Effector CD8-positive, alpha-beta T cell (primary cell): ENCODE measurements at places on chromosomes 1 and 21.

GRCh38 chr1:55484173-55484572 lies 269.0 kb upstream of the USP24 start:
- no peak for DNase-seq

DNA sequence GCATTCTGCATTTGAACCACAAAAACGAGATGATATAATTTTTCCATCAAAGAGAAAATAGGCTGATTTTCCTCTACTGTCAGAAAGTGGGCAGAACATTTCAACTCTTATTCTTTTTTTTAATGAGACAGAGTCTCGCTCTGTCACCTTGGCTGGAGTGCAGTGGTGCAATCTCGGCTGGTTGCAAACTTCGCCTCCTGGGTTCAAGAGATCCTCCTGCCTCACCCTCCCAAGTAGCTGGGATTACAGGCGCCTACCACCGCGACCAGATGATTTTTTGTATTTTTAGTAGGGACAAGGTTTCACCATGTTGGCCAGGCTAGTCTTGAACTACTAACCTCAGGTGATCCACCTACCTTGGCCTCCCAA lies 11.6 kb downstream of the DSTYK start:
- DNase-seq = no peak

DNA sequence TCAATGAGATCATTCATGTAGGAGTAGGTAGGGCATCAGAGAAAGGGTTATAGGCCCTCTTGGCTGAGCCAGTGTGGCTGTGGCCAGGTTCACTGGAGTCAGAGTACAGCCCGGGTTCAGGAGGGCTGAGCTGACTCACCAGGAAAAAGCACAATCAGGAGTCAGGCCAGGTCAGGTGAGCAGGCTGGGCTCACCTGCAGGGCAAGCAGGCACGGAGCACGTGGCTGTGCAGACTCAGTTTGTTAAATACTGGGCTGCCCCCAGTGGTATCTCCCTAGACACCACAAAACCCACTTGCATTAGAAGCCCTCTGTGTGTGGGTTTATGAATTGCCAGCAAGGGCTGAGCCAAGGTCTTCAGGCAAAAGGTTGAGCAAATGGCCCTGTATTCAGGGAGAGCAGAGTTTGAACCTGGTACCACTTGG lies 122.1 kb upstream of the SERBP1 start:
- DNase-seq = no peak

GRCh38 chr21:44459712-44460440 lies 4.6 kb downstream of the LRRC3 start:
- no peak for DNase-seq

DNA sequence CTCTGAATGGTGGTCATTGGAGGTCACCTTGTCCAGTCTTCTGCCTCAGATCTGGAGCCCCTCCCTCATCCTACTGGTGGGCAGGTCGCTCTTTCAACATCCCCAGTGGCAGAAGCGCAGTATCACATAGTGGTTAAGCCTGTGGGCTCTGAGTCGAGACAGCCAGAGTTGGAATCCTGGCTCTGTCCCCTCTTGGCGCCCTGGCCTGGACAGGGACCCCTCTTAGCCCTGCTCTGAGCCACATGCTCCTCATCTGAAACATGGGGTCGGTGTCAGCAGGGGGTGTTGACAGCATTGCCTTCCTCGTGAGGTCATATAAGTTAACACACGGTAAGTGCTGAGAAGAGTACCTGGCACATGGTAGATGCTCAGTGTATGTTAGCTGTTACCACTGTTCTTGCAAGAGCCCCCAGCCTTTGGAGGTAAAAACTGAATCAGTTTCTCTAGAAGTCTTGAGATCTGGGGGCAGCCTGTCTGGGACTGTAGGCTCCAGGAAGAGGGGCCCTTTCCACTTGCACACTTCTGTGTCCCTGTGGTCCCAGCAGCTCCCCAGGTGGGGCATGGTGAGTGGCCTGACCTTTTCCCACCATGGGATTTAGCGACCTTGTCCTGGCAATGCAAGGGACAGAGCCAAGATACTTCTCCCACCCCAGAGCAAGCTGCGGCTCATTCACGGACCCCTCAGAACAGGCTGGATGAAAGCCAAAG lies 6.4 kb downstream of the ZC3H12A start:
- no peak for DNase-seq

GRCh38 chr1:36517011-36517771 lies 34.5 kb upstream of the CSF3R start:
- no peak for DNase-seq

GRCh38 chr1:187034501-187034900 lies 205.8 kb downstream of the PLA2G4A start:
- no peak for DNase-seq

DNA sequence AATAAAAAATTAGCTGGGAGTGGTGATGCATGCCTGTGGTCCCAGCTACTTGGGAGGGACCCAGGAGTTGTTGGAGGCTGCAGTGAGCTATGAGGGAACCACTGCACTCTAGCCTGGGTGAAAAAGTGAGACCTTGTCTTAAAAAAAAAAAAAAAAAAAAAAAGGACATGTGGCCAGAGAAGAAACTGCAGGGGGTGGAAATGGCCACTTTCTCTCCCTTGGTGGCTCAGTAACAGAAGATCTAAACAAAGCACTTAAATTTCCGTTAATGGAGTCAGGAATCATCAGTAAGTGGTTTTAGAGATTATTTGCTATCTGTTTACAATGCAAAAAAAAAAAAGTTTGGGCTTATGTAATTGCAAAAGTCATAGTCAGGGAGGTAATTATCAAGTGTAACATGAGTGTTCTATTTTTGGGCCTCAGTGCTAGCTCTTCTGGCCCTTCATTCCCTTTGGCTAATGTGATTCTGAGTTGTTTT lies 19.3 kb upstream of the OPRD1 start:
- DNase-seq = no peak

DNA sequence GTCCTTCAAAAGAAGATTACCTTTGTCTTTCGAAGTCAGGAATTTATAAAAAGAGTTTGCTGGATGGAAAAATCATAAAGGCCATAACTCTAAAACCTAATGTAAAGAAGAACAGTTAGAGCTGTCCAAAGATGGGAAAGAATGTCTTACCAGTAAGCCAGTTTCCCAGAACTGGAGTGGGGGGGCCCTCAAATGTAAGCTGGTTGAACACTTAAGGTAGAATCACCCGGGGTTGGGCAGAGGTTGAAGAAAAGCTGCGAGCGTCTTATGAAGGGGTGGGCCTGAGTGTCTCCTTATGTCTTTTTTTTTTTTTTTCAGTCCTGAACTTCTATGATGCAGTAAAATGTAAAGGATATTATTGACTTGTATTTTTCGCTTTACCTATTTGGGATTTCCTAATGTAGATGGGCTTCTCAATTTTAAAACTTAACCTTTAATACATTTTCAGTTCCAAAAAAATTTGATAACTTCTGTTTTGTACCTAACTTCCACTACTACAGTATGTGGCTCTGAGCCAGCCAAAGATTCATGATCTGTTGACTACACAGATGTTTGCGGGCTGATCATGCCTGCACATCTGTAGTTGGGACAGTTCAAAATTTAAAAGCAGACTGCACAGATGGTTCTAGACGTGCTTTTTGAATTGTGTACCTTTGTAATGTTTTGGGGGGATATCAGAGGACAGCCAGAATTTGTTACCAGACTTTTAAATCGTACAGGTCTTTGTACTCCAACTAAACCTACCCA lies 43.6 kb downstream of the NFYC start:
- DNase-seq = no peak

GRCh38 chr1:107925565-107925964 lies 39.4 kb downstream of the VAV3 start:
- DNase-seq = no peak

GRCh38 chr1:93384656-93385055 lies 38.9 kb downstream of the DR1 start:
- no peak for DNase-seq

DNA sequence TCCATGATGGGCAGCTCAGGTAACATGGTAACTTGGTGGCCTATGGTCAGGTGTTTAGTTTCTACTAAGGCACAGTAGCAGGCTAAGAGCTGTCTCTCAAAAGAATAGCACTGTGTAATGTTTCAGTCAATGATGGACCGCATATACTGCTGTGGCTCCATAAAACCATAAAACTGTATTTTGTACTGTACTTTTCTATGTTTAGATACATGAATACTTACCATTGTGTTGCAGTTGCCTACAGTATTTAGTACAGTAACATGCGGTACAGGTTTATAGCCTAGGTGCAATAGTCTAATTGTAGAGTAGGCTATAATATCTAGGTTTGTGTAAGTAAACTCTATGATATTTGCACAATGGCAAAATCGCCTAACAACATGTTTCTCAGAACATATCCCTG lies 50.6 kb downstream of the SLC2A1 start:
- DNase-seq = no peak

DNA sequence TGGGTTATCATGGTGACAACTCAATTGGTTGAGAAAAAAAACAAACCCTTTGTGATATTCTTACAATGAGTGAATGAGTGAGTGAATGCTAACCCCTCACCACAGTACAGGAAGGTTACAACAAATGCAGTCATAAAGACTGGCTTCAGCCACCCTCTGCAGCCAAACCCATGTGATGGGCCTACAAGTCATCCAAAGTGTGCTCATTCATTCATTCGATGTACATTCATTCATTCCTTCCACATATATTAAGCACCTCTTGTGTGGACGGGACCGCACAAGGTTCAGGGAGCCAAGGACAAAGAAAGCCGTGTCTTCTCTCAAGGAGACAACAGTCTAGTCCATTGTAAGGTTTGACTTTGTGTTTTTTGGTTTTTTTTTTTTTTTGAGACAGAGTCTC lies 49.4 kb downstream of the WDR4 start:
- DNase-seq = no peak

DNA sequence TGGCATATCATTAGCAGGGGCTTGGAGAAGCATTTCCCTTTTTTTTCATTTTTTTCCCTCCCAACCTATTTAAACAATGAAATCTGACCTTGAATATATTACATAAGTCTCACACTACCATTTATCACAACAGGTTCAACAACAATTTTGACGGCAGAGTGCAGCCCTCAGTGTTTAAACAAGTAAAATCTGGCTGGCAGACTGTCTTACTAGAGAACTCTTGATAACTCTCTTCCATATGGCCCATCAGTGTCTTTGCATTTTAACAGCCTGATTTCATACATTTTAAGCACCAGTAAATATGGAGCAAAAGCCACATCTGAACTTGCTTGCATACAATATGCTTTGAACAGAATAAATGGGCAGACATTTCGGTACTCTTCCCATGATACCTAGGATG lies 213.0 kb downstream of the KCTD3 start:
- no peak for DNase-seq

GRCh38 chr1:60133848-60134247 lies 60.3 kb upstream of the C1orf87 start:
- DNase-seq = no peak

DNA sequence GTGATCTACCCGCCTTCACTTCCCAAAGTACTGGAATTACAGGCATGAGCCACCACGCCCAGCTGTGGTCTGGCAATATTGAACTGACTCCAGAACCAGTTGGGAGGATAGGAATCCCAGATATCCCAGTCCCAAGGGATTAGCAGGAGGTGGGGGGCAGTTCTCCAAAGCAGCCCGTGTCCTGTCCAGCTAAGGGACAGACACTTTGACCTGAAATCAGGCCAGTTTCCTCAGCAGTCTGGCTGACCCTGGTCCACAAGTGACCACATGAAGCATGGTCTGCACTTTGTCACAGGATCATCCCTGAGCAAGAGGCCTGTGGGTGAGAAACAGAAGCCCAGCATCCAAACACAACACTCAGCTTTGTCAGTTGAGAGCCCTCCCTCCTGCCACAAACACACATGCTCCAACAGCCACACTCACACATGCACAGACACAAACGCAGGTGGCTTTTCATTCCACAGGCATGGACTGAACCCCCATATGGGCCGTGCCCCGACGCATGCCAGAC lies 2.7 kb upstream of the FDPS start:
- no peak for DNase-seq

DNA sequence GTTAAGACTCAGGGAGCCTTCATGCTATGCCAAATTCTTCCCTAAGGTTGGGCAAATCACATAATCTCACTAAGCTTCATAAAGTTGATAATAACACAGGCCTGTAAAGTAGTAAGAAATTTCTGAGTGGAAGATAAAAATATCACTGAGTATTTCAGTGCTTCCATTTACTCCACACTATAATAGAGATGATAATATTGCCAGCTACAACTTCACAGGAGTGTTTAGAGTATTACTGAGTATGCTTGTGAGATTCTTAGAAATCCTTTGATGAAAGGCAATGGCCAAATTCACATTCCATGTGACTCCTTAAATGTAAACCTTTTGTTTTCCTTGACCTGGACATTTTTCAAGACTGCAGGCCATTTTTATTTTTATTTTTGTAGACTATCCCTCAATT lies 10.4 kb downstream of the ITGB3BP start:
- DNase-seq = no peak

- no peak for DNase-seq
Measured at GRCh38 chr1:53172426-53173128, 24.0 kb upstream of the CPT2 start.

DNA sequence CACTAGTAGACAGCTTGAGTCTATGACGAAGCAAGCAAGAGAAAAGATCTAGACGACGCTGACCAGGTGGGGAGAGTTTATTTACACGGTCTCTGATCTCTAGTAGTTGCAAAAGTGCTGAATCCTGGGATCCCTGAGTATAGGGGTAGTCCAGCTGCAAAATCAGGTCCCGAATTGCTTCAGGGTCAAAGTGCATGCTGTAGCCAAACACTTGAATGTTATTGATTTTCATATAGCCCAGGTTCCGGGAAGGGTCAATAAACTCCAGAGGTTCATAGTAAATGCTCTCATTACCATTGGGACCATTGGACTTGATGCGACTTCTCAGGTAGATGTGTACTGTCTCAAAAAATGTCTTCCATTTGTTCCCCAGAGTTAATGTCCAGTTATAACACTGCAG lies 379.6 kb downstream of the BRINP3 start:
- no peak for DNase-seq

GRCh38 chr1:51792864-51793263 lies 85.7 kb downstream of the NRDC start:
- no peak for DNase-seq

DNA sequence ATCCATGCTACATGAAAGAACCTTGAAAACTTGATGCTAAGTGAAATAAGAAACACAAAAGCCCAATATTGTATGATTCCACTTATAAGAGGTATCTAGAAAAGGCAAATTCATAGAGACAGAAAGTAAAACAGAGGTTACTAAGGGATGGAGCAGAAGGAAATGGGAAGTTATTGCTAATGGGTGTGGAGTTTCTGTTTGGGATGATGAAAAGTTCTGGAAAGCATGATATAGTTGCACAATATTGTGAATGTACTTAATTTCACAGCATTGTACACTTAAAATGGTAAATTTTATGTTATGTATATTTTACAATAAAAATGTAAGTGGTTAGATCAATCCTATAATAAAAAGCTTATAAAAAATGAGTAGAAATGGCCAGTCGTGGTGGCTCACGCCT lies 1.6 kb upstream of the NECAP2 start:
- DNase-seq = no peak

DNA sequence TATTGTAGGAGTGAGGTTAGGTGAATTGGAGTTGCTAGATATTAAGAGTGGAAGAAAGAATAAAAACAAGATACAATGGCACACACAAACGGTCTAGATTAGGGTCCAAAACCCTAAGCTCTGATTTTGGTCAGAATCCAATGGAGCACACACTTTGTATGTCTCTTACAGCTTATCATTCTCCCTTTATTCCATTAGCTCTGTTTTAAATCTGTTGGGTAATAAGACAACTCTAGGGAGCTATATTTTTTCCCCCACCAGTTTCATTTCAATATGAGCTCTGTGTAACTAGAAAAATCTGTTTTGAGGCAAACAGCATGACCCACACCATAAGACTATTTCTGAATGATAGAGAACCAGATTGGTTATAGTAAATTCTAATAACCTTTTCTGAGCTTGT lies 465.6 kb downstream of the ADGRL2 start:
- no peak for DNase-seq

- no peak for DNase-seq
Measured at GRCh38 chr1:161198194-161198896, 509 bp downstream of the ADAMTS4 start.
